ENCODE measurements at places on chromosomes 4 and X.

- DNase-seq: no peak
Measured at GRCh38 chr4:151921386-151921785, 160.6 kb upstream of the GATB start.

DNA sequence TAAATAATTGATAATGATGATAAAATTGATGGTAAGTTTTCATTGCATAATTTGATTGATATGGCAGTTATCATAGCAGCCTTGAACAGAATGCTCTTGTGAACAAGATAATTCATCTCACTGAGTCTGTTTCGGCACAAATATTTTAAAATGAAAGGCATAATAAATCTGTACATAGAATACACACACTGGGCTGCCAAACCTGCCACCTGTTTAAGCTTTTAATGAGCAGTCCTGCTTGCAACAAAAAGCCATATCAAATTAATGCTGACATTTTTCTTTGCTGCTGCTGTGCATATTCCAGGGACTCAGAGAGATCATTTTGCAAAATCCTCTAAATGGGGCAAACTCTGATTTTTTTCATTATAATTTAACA, 201.1 kb downstream of the ARHGAP24 start:
- no peak for DNase-seq

DNA sequence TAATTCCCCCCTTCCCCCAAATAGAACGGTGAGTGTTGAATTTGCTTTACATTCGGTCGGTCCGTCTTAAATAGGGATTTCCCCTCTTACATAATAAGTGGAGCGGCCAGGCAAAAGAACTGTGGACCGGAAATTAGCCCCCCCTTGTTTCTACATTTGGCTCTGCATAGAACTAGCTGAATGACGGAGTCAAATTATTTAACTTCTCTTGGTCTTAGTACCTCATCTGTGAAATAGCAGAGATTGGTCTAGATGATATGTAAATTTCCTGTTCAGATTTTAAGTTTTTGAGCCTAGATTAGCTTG, 1.3 kb downstream of the SPATA18 start:
- DNase-seq: no peak

DNA sequence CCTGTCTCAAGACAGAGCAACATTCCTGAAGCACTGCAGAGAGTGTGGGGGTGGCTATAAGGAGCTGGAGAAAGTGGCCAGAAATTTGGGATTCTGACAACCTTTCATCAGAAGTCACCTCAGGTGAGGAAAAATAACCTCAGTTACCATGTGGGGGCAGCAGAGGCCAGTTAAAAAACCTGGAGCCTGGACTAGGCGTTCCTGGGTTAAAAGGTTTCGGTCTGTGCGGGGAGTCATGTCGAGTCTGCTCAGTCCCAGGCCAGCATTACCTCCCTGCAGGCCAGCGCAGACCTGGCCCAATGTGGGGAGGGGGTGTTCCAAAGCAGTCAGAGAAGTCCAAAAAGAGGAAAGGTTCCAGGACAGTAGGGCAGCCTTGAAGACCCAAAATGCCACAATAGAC, 10.9 kb upstream of the NALF2 start:
- peak; percentile 45 for DNase-seq

DNA sequence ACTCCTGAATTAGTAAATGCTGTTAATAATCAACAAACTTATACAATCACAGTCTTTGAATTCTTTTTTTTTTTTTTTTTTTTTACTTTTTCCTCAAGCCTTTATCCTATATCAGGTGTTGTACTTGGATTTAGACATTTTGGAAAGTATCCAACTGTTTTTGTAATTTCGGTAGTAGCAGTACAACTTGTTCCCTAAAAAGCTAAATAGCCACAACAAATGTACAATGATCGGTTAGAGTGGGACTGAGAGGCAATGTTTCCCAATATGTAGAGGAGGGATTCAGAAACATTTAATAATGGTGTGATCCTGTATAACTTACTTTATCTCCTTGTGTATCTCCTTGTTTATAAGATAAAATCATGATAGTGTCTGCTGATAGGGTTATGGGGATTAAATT, 343.1 kb downstream of the GRID2 start:
- DNase-seq: no peak

GRCh38 chr4:117421706-117422105, 336.3 kb upstream of the TRAM1L1 start:
- no peak for DNase-seq

DNA sequence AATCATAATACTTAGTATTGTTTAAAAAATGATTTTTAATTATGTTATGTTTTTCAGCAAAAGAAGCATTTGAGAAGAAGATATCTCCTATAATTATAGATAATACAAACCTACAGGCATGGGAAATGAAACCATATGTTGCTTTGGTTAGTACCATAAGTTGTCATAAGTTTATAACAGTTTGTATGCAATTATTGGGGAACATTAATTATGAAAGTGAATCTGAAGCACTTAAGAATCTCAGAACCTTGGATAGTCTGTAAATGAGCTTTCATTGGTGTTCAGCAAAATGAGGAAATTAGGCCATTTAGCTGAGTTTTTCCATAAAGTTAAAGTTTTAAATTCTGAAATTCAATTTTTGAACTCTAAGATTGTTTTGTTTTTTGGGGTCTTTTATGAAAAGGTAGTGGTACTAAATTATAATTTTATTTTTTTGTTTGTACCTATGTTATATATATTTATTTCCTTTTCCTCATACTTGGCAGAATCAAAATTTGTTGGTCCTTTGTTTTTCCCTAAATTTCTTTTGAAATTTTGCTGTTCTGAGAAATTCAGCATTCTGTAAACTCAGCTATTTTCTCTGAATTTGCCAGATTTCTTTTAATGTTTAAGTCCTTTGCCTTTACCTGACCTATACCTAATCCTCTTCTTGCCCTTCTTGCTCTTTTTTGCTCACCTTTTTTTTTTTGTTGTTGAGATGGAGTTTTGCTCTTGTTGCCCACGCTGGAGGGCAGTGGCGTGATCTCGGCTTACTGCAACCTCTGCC, 55.6 kb downstream of the N4BP2 start:
- no peak for DNase-seq

DNA sequence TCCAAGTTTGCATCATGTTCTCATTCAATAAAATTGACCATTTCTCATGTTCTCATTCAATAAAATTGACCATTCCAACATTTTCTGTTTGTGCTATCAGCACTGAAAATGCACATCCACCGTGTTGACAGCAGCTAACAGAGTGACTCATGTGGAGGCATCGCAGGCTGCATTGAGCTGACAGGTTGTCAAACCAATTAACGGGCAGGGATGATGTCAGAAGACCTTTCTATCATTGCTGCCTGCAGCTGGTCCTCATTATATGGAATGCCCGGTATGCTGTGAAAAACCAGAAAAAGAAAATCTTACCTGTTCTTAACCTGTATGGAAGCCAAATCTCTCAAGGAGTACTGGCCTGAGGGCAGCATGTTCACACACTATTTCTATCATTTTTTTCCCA, 202.0 kb downstream of the SMIM20 start:
- DNase-seq: no peak

GRCh38 chrX:148567779-148568178, 67.4 kb downstream of the AFF2 start:
- DNase-seq: no peak

DNA sequence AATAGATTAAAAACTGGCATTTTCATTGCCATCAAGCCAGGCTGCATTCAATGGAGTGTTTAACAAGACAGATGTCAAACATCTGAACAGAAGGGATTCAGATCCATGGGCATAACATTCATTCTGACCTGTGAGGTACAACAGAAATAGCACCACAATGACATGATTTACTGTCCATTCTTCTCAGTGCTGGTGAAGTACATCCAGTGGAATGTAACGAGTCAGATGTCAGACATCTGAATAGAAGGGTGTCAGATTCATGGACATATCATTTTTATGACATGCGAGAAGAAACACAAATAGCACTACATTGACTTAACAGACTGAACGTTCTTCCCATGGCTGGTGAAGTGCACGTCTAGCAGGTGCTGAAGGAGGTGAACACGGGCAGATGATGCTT, 186.4 kb downstream of the PPP4R3C start:
- DNase-seq: no peak

DNA sequence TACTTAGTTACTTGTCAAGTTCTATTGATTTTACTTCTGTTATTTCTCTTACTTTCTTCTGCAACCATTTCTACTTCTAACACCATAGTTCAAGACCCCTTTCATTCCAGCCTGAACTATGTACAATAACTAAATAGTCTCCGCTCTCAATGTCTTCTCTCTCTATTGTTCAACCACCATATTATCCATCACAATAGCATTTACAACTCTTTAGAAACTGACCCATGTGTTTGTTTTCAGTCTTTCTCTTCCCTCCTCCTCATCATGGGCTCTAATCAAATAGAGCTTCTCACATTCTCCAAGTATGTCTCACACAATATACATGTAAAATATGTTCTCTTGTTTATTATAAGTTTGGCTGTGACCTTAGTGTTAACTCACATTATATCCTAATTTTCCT, 143.6 kb downstream of the ZAR1 start:
- DNase-seq: no peak

DNA sequence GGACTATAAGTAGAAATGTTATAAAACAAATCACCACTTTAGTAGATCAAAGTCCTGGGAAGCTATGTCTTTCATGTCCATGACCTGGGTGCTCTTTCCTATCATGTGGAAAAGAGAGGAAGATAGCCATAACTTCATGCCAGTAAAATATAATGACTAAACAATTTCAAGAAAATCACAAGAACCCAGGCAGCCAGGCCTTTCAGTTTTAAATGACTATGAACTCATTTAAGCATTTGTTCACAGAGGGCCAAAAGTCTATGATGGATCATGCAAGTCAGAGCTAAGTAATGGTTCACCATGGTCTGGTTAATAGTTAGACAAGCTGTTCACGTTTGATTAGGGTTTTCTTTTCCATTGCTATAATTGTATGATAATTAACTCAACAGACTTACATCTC, 155.8 kb downstream of the PPARGC1A start:
- no peak for DNase-seq

DNA sequence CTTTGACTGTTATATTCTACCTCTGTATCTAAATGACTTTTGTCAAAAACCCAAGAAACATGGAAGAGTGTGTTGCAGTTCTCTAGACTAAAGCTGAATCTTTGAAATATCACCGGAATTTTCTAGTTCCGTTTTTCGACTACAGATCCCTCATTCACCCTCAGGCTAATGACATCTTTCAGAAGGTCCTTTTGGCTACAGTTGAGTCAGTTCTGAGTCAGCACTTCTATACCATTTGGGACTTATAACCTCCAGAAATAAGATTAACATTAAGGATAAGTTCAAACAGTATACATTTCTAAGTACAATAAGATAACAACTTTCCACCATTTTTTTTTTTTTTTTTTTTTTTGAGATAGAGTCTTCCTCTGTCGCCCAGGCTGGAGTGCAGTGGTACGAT, 331.0 kb upstream of the CPXCR1 start:
- DNase-seq: no peak

GRCh38 chrX:154486052-154486395, 391 bp downstream of the UBL4A start:
- peak; percentile 56 for DNase-seq

GRCh38 chrX:69210581-69210980, 45.3 kb upstream of the PJA1 start:
- DNase-seq: no peak

DNA sequence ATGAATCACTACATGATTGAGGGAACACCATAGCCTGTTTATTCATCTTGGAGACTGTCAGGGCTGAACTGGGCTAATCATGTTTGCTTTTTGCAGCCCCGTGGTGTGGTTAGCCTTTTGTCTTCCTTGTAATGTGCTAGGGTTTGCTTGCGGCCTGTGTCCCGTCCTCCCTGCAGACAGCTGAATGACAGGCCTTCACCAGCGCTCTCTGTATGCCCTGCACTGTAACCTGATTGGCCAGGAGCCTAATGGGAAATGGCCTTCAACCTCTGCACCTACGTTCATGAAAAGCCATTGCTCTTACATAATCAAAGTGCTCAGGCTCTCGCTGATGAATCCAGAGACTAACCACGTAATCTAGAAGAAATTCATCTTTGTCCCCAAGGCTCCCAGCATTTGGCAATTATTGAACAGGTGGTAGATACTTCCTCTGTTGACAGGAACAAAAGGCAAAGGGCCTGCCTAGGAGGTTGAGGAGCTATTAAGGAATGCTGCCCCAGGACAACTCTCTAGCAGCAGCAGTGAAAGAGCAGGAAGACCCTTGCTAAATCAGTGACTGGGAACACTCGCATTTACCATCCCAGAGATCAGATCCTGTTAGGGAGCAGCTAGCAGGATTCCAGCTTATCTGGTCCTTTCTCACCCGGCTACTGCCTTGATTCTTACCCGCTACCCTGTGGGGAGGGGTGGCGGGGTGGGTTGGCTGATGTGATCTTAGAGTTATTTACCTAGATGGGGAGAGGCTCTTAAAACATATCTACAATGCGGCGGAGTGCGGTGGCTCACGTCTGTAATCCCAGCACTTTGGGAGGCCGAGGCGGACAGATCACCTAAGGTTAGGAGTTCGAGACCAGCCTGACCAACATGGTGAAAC, 42.3 kb upstream of the FAT1 start:
- DNase-seq: no peak

GRCh38 chr4:97770222-97770621, 373.1 kb downstream of the STPG2 start:
- DNase-seq: no peak

DNA sequence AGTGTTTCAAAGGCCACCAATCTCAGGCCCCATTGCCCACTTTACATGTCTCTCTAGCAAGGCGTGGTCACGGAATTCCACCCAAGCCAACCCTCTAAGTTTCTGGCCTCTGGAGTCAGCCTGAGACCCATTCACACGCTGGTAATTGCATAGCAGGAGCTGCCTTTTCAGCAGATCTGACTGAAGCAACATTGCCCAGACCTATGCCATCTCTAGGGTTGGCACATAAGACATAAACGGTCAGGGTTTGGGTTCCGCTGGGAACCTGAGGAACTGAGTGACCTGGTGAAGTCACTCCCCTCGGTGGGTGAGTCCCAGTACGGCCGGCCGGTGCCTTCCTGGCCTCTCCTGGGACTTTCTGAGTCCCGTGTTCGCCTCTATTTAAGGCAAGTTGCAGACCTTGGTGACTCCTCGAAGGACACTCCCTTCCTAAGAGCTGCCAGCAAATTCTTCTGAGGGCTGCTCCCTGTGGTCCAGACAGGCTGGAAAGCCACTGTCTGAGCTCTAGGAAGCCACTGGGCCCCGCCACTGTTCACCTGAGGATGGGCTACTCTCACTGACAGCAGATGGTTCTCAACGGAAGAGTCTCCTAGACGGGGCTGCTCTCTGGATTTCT, 15.9 kb downstream of the CTAG1A start:
- DNase-seq: no peak

- peak; percentile 73 for DNase-seq
Measured at GRCh38 chr4:102500696-102501446, at the start of gene NFKB1. Gene NFKB1, plus strand, starts transcription at chr4:102501359. Its CDS starts 24,160 bp downstream, at chr4:102525519.

DNA sequence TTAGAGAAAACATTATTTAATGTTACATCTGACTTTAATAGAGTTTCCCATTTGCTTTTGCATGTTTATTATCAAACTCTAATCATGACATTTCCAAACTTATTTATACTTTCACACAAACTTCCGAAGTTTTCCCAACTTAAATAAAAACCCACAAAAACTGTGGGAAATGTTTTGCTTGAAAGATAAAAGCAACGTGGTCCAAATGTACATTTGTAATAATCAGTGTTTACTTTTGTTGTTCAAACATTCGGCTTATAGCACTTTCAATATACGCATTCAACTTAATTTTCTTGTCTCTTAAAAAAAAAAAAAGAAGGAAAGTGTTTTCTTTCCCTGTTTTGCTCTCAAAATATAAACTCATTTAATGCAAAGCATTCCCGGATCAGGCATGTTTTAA, 51.0 kb downstream of the STX18 start:
- DNase-seq: no peak

GRCh38 chr4:113504422-113504821, 257.1 kb downstream of the CAMK2D start:
- no peak for DNase-seq
